ENCODE measurements at places on chromosomes 1 and 21.

- no peak for DNase-seq
These were observed 2.2 kb downstream of the SLC19A1 start for GRCh38 chr21:45539796-45540600.

GRCh38 chr1:59680044-59680443 lies 134.7 kb upstream of the HOOK1 start:
- DNase-seq: no peak

GRCh38 chr1:24175033-24175755 lies 11.9 kb downstream of the IFNLR1 start:
- no peak for DNase-seq

DNA sequence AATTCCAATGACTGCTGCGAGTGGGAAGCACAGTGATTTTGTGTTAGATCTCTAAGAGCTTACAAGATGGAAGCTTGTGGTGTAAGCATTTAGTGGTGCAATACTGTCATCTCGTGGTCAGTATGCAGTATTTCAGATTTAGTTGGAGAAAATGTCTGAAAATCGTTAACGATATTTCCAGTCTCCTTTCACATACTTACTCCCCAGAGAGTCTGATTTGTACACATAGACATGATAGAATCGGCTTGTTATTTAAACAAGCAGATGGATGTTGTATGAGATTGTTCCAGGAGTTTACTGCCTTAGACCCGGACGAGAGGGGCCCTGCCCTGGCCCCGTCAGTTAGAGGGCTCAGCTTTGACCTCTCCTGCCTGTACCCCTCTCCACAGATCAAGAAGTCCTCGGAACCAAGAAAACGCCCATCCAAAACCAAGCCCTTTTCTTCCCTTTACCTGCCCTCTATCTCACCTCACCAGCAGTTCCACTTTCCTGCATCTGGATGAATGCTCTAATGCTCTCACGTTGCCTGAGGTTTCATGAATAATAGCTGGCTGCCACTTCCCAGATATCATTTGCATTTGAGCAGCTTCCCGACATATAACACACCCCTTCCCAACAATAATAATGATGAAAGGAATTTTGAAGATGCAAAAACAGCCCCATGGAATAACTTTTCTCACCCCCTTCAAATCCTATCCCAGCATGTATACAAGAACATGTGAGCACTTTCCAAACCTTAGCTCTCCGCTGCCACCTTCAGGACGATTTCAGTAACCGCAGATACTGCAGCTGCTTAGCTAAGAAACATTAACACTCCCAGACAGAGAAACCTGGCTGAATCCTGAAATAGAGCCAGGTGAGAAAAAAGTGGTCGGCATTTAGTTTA lies 247.3 kb downstream of the LTN1 start:
- DNase-seq: peak; percentile 66

GRCh38 chr1:179953974-179954492 lies 577 bp upstream of the CEP350 start:
- DNase-seq: no peak

- DNase-seq: no peak
These were observed 184.3 kb downstream of the NEGR1 start for GRCh38 chr1:72097851-72098570.

DNA sequence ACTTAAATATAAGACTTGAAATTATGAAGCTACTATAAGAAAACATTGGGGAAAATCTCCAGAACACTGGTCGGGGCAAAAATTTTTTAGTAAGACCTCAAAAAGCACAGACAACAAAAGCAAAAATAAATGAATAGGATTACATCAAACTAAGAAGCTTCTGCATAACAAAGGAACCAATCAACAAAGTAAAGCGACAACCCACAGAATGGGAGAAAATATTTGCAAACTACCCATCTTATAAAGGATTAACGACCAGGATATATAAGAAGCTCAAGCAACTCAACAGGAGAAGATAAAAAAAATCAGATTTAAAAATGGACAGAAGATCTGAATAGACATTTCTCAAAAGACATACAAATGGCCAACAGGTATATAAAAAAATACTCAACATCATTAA lies 19.1 kb downstream of the UCHL5 start:
- DNase-seq: no peak

DNA sequence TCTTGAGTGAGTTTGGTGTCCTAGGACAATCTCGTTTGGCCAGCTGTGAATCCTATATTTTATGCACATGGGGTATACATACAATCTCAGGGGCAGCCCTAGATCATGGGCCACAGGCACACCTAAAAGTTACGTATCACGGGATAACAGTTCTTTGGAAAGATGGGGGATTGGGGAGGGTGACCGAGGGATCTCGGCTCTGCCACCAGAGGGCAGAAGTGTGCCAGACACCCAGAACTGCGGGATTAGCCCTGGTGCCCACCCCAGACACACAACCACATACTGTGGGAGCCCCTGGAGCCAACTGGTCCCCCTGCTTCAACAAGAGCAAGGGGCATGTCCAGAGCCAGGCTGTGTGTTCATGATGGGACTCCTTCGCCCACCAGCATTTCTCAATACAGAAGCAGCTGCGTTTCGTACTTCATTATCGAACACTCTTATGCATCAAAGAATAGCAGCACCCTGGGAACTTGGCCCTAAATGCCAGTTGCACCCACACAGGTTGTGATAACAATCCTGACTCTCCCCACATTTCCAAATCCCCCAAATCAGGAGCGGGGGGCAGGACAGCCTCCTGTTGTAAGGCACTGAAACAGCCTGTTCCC lies 37.4 kb downstream of the TMCO4 start:
- no peak for DNase-seq

DNA sequence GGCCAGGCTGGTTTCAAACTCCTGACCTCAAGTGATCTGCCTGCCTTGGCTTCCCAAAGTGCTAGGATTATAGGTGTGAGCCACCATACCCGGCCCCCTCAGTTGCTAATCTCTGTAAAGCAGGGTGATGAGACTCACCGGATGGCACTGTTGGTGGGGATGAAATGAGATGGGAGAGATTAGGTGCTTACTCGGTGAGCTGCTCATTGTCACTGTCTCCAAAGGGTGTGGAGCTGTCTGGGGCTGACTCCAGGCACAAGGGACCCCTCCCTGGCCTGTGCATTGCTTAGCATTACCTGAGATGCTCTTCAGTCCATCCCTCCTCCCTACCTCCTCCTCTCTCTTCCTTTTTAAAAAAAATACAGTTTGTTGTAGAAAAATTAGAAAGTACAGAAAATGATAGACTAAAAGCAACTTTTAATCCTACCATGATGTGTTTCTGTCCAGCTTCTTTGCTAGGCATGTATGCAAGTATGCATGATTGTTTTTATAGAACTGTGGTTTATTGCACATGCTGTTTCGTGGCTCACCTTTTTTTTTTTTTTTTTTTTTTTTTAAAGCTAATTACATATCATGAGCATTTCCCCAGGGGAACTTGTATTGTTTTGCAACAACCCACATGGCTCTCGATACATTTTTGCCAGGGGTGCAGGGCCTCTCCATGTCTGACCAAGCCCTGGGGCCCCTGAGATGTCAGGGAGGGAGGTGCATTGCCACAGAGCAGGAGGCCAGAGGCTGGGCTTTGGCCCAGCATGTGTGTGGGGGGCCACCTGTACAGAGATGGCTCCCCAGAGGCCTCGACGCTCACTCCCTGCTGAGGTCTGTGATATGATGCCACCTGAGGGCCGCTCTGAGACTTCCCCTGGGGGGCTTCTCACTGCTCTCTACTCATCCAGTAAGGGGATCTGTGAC lies 55.4 kb downstream of the ARHGEF10L start:
- DNase-seq: no peak

GRCh38 chr1:21255284-21255942 lies 34.9 kb downstream of the ECE1 start:
- peak; percentile 6 for DNase-seq

DNA sequence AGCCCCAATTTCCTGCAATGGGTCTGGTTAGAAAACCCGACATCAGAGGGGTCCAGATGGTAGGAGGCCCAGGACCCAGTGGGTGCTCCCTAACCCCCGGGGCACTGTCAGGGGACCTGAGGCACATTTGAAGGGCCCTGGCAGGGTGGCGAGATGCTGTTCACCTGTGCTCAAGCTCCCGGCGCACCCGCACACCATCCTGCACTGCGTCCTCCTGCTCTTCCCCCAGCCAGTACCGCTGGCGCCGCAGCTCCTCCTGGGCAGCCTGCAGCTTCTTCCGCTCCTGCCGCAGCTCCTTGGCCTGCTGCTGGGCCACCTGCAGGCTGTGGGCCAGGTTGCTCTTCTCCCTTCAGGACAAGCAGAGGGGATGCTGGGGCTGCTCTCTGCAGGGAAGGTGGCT lies 36.0 kb downstream of the RNU1-1 start:
- DNase-seq: no peak

DNA sequence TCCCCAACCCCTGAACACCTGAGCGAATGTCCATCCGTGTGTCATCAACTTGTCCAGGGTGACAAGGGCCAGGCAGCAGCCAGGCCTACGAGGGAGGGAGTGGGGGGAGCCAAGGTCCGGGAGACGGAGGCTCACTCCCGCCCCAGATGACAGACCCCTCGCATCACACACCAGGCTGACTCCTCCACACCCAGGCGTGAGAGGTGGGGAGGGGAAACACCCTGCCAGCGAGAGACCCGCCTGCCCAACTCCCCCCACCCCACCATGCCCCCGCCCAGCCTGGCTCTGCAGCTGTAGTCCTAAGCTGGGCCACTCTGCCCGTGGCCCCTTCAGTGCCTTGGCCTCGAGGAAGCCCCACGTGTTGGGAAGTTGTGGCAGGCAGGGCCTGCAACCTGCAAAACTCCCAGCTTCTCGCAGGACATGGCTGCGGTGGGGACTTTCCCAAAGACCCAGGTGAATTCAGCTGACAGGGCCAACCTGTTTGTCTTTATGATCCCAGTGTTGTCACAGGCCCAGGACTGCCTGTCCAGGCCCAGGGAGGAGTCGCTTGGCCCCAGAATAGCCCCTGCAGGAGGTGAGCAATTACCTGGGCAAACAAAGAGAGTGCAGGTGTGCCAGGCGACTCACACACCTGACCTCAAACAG lies 62.9 kb downstream of the RIPK4 start:
- peak; percentile 66 for DNase-seq

- no peak for DNase-seq
These were observed 30.7 kb downstream of the CNIH4 start for GRCh38 chr1:224387302-224387912.

DNA sequence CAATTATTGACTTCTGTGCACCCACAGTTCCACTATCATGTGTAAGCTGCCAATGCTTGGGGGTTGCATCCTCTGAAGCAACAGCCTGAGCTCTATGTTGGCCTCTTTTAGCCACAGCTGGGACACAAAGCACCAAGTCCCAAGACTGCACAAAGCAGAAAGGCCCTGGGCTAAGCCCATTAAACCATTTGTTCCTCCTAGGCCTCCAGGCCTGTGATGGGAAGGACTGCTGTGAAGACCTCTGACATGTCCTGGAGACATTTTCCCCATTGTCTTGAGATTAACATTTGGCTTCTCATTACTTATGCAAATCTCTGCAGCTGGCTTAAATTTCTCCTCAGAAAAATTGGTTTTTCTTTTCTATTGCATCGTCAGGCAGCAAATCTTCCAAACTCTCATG lies 123.7 kb upstream of the DEPDC1 start:
- DNase-seq: no peak

DNA sequence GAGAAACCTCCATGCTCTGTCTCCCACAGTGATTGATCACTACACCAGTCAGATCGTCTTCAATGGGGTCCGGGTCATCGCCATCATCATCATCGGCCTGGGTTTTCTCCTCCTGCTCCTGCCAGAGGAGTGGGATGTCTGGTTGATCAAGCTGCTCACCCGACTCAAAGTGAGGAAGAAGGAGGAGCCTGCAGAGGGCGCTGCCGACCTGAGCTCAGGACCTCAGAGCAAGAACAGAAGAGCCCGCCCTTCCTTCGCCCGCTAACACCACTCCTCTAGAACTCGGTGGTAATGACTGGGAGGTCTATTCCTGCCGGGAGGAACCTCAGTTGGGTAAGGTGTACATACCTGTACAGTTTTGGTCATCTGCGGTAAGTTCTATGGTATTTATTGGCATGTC lies 50.3 kb upstream of the COA6 start:
- no peak for DNase-seq

DNA sequence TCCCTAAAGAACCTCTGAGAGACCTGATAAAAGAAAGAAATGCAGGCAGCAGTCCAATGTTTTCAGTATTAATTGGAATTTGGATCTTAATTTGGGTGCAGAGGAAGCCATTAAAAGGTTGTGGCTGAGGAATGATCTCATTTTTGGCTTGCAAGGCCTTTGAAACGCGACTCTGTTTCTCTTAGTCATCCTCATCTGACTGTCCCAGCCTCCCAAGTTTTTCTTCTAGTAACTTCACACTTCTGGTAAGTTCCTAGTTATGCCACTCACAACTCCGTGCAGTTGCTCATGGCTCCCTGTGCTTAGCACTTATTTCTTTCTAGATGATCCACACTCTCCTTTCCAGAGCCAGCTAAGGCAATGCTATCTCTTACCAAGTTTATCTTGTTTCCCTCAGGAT lies 147.4 kb upstream of the USP24 start:
- no peak for DNase-seq

DNA sequence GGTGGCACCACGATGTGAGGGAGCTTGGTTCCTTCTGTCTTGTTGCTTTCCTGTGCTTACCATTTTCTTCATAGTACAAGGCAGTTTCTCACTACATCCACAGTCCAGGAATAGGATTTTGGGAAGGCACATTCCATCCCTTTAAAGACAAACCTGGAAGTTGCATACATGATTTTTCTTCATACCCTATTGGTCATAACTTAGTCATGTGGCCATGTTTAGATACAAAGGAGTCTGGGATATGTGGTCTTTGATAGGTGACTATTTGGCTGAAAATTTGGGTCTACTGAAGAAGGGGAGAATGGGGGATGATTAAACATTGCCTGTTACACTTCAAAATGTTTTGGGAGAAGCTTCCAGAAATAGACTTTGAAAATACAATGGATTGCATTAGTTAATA lies 7.0 kb downstream of the DYRK1A start:
- DNase-seq: no peak

DNA sequence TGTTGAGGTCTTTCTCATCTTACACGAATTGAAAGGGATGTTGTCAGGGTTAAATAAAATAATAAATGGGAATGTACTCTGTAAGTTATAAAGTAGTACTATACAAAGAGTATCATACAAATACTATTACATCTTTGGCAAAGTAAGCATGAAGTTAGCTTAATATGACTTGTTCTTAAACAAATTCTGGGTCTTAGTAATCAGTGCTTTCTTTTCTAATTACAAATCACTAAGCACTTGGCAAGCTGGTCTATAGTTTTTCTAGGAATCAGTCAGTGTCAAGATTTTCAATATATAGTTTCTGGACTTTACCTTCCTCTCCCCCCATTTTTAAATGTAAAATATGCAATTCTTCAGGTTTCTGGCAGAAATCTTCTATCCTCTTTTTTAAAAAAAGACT lies 6.9 kb downstream of the LYST start:
- no peak for DNase-seq

DNA sequence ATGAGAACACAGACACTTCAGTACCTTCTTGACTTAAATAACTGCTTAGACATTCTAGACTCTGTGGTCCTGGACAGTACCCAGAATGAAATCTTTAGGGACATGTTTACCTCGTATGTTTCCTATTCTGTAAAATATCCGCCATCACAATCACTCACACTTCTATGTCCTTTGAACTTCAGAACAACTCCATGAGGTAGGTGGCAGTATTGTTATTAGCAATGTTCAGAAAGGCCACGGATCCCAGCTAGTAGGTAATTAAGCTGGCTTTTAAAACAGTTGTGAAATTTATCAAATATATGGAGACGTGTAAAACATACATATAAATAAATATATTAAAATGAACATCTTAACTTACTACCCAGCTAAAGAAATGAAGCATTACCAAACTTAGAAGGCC lies 83.4 kb downstream of the CACHD1 start:
- no peak for DNase-seq

All from NCI-H1417 treated with DMSO at 0.1 percent for 48 hours (cell line).